Kidney (tissue), 22 donors: ENCODE measurements at places on chromosomes 5 and 9. TPM values are rescaled to one million over a fixed set of nuclear protein-coding genes. Genes with fewer than 3 reads are reported as not detected.

Gene RAD50
- polyA plus RNA-seq = 12.6 TPM

DNA sequence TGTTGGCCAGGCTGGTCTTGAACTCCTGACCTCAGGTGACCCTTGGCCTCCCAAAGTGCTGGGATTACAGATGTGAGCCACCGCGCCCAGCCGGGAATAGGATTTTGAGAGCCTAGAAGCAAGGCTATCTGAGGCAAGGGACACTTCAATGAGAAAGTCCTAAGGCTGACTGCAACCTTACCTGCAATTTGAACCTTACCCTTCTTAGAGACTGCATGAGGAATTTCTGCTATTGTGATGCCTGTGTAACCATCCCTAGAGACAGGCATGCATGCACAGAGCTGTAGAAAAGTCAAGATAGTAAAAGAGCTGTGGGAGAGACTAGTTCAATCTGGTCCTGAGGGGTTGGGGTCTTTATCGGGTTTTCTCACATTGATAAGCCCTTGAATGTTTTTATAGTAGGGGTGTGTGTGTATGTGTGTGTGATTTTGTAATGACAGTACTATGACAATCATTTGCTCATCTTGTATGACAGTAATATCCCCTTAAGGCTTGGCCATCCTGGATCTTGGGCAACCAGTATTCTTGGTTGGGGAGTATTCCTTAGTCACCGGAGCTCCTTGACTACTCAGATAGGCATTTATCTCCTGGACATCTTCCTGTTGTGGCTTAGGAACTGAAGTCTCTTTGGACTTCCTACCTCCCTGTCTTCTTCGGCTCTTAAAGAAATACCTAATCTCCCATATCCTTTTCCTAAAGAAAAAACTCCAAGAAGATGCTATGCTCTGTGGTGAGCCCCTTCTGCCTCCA, 11.2 kb downstream of the DNAJB5 start:
- no peak for DNase-seq

GRCh38 chr9:36575411-36575882, 2.8 kb downstream of the MELK start:
- no peak for DNase-seq

- no peak for DNase-seq
Observed at GRCh38 chr9:99050924-99051323, 54.0 kb upstream of the TGFBR1 start.

DNA sequence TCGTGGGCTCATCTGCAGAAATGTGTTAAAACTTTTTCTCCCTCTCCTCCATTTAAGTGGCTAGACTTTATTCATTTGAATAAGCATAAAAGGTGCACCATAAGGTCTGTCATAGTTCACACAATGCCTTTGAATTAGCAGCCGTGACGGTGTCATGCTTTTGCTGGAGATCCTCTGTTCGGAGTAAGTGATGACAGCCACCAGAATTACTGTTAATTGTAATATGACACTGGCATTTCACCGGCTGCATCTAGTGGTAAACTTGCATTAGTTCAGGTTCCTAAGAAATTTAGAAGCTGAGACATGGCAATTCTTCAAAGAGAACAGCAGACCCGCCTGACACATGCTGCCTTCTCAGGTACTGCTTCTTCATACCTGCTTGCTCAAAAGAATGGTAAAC, 241.7 kb downstream of the EBF1 start:
- peak; percentile 73 for DNase-seq

GRCh38 chr5:99368726-99369125, 439.9 kb upstream of the CHD1 start:
- no peak for DNase-seq

- peak; percentile 6 for DNase-seq
Observed at GRCh38 chr5:100456615-100457014, 78.6 kb upstream of the FAM174A start.

Gene PNPLA7
- 2.1 TPM for polyA plus RNA-seq

Gene TOMM5
- polyA plus RNA-seq = 197 TPM

Gene WNT8A
- not detected for polyA plus RNA-seq

DNA sequence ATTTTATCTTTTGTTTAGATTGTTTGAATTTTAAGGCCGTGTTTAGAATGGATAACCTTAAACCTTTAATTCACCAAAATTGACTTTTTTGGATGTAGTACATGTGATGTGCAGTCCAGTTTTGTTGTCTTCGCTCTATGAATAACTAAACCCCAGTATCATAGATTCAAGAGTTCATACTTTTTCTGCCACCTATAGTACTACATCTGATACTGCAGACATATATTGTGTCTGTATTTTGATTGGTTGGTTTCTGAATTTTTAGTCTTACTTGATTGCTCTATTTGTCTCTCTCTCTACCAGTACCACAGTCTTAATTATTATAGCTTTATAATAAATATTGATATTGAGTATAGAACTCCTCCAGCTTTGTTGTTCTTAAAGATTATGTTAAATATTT, 58.1 kb downstream of the PPIP5K2 start:
- no peak for DNase-seq

Gene JAK2
- polyA plus RNA-seq = 4.5 TPM

Gene SLC45A2
- polyA plus RNA-seq = 0.22 TPM

GRCh38 chr9:28563291-28563934, 990.1 kb upstream of the C9orf72 start:
- no peak for DNase-seq

Gene DOCK2
- polyA plus RNA-seq = 1.0 TPM

- DNase-seq = peak; percentile 51
Observed at GRCh38 chr5:91311697-91312501, 71.2 kb downstream of the ARRDC3 start.

Gene NUTM2G
- not detected for polyA plus RNA-seq

Gene TLR4
- polyA plus RNA-seq = 5.8 TPM

- DNase-seq = no peak
Observed at GRCh38 chr5:111676466-111676865, 80.5 kb downstream of the NREP start.

Gene OLFM1
- polyA plus RNA-seq = 2.9 TPM

Gene CTXN3
- polyA plus RNA-seq = 79.2 TPM

- DNase-seq = peak; percentile 57
Observed at GRCh38 chr5:180172447-180173197, 36.4 kb downstream of the RASGEF1C start.

DNA sequence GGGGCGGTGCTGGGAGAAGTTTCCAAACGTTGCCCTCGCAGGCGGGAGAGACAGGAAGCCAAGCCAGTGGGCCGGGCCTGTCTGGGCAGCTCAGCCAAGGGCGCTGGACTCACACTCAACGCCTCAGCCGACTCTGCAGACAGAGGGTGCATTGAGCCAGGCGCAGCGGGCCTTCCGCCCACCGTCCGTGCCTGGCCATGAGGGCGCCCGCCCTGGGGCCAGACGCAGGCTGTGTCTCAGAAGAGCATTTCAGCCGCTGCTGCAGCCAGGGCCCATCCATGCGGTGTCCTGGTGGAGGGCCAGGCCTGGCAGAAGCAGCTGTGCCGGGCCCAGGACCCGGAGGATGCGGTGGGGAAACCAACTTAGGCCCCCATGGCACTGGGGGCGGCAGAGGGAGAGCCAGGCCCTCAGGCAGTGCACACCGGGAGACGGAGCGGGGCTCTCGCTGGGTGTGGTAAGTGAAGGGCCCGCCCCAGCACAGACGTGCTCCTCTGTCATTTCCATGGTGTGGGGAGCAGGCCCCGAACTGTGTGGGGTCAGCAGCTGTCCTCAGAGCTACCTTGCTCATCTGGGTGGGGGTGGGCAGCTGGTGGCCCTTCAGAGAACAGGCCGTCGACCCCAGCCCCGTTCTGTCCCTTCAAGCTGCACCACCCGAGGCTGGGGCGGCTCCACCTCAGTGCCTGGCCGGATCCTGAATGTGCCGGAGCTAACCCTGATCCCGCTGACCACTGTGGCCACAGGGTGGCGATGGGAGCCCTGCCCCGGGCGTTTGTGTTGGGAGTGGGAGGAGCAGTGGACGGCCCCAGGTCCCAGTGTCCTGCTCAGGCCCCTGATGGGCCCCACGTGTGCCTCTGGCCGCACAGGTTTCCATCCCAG, 18.0 kb downstream of the DNLZ start:
- peak; percentile 42 for DNase-seq

- DNase-seq = no peak
Observed at GRCh38 chr9:123614306-123615263, 258.6 kb downstream of the CRB2 start.

DNA sequence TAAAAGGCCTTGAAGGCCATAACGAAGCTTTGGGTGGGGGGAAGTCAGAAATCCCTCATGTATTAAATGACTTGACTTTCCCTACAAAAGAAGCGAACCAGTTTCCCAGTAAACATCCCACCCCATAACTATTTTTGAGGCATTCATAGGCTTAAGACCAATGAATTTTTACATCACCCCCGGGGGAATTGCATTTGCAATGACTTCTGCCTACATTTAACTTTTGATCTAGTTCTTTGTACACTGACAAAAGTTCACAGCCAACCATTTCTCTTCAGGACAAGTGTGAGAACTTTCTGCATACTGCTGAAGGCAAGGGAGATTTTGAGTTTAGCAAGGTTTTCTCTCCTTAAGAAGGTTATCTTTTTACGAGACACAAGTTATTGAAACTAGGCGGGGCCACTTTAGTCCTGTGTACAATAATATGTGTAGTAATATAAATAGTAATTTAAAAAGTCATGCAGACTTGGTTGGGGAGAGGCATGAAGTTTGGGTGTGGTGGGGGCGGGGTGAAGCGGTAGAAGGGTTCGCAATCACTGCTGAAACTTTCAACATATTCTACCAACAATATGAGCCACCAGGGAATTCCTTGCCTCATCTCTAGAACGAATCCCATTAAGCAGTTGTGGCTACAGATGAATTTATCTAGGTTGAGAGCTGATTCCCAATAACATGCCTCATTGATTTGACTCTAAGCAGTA, 2.5 kb downstream of the TJP2 start:
- no peak for DNase-seq

Gene SPAG8
- polyA plus RNA-seq = 2.4 TPM

- no peak for DNase-seq
Observed at GRCh38 chr5:114358329-114358728, 3.5 kb upstream of the KCNN2 start.

DNA sequence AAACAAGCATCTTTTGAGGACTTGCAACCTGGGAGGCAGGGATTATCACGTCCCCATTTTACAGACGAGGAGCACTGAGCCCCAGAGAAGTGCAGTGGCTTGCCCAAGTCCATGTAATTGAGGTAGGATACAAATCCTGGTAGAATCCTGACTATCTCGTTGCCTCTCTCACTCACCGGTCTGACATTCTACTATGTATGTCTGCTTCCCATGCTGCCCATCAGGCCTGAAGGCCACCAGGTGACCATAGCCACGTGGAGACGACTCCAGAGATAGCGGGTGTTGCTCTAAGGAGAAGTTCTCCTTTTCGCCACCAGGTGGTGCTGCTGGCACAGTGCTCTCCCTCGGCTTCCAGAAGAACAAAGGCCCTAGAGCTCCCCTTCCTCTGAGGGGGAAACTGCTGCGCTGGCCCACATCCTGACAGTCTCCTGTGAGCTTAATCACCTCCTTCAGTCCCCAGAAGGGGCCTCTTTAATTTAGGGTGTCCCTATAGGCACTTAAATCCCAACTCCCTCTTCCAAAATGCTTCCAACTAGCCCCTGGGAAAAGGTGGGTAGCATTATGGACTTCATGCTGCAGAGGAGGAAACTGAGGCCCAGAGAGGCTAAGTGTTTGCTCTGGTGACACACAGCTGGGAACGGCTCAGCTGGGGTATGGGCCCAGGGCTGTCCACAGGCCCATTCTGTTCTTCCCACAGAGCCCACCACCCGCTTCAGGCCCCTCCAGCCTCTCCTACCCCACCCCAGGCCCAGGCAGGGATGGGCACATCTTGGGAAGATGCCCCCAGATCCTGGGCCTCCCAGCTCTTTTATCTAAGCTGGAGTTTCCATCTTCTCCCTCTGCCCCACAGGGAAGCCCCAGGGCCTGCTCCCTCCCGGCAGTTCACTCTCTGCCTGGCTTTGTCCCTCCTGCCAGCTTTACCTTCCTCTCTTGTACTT, 6.4 kb downstream of the SLC34A1 start:
- peak; percentile 95 for DNase-seq

DNA sequence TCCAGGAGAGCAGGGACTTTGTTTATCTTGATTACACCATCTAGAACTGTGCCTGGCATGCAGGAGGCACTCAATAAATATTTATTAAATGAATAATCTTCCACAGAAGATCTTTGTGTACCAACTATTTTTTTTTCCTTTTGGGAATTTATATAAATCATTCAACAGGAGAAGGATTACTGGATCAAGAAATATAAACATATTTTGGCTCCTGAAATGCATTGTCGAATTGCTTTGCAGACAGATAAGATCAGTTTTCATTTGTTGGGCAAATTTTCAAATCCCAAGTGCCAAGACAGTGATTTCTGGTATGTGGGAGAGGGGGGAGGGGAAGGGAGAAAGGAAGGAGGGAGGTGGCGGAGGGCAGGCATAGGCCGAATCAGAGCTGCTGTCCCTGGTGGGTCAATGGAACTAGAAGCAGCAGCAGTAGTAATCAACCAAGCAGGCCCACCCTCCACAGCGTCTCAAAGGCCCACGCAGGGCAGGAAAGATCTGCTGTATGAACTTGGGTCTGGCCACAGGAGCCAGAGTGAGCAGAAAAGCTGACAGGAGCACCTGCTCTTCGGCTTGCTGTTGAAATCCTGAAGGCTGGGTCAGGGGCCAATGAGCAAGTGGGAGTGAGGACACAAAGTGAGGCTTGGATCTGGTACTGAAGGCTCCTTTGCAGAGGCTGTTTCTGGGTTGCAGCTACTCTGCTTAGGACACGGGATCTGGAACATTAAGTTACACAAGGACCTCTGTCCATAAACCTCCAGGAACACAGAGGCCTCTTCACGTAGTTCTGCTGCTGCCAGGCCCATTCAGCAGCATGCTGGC, 15.8 kb upstream of the TRAF1 start:
- peak; percentile 67 for DNase-seq

- DNase-seq = no peak
Observed at GRCh38 chr9:127694890-127695720, 11.7 kb upstream of the CFAP157 start.

GRCh38 chr5:125316391-125316790, 570.0 kb upstream of the ZNF608 start:
- no peak for DNase-seq

Gene ANKRD18A
- 2.4 TPM for polyA plus RNA-seq

DNA sequence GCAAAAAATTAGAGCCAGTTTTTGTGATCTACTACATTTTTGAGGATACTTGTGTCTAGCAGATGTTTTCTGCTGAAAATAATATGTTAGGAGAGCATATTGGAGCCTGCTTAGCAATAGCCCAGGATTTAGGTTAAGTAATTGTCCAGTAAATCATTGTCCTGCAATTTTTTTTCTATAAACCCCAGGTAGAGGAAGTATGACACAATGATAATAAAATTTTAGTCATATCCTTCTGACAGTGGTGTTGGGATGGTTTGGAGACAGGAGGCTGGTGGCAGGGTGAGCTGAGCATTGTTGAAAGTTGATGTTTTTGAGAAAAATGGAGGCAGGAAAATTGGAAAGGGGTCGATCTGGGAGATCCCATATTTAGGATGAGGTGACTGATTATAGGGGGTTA, 3.5 kb downstream of the SNCAIP start:
- DNase-seq = no peak

- no peak for DNase-seq
Observed at GRCh38 chr9:134835448-134835847, 45.2 kb upstream of the FCN2 start.

GRCh38 chr5:76971511-76971910, 18.7 kb downstream of the CRHBP start:
- DNase-seq = no peak

Gene CNTNAP3
- 0.99 TPM for polyA plus RNA-seq

Gene DYNC2I2
- 98.6 TPM for polyA plus RNA-seq

Gene SOWAHA
- polyA plus RNA-seq = 7.1 TPM
